ENCODE measurements at places on chromosomes 11 and 22.
A peak's percentile ranks its signal among the peaks of the same experiment; 100 is the strongest.

- DNase-seq, result no peak
Observed at GRCh38 chr11:72343006-72343756, 91.2 kb downstream of the CLPB start.

GRCh38 chr11:65842144-65842543 lies 8.4 kb downstream of the SNX32 start:
- DNase-seq, result no peak

DNA sequence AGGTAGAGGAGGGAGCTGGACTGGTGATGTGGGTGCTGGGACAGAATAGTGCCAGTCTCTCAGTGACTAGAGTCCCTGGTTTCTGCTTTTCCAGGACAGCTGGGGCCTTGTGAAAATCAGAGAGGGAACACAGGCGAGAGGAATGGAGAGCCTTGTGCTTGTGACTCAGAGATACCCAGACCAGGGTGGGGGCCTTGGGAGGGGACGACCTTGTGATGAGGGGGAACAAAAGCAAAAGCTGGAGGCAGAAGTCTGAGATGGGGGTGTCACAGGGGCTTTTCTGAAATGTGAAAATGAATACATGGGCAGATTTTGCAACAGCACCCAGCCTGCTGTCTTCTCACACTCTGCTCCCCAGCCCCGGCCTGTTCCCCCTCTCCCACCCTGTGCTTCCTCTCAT lies 3.4 kb upstream of the NR1H3 start:
- DNase-seq, result no peak

- no peak for DNase-seq
Observed at GRCh38 chr22:35459423-35459894, 59.5 kb downstream of the MCM5 start.

DNA sequence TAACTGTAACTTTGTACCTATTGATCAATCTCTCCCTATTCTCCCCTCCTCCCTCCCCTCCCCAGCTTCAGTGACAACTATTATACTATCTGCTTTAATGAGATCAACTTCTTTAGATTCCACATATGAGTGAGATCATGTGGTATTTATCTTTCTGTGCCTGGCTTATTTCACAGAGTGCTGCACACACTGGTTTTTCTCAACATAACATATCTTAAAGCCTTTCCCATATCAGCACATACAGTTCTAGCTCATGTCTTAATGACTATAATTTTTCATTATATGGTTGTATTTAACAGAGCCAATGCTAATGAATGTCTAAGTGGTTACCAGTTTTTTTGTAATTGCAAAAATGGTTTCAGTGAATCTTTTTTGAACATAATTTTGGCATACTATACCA lies 340.3 kb upstream of the DDI1 start:
- no peak for DNase-seq

DNA sequence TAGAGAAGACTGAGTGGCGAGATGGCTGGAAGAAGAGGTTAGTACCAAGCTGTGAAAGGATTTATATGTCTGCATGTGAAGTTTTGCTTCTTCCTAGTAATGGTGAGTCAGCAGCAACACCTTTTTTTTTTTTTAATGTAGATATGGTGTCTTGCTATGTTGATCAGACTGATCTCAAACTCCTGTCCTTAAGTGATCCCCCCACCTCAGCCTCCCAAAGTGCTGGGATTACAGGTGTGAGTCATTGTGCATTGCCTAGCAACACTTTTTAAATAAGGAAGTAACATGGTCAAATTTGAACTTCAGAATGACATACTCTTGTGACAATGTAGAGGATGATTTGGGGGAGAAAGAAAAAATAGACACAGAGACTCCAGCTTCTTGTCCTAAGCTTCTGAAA lies 6.5 kb upstream of the CSTPP1 start:
- DNase-seq, result no peak

- peak; percentile 15 for DNase-seq
Observed at GRCh38 chr11:16945671-16946469, 68.3 kb downstream of the PLEKHA7 start.

DNA sequence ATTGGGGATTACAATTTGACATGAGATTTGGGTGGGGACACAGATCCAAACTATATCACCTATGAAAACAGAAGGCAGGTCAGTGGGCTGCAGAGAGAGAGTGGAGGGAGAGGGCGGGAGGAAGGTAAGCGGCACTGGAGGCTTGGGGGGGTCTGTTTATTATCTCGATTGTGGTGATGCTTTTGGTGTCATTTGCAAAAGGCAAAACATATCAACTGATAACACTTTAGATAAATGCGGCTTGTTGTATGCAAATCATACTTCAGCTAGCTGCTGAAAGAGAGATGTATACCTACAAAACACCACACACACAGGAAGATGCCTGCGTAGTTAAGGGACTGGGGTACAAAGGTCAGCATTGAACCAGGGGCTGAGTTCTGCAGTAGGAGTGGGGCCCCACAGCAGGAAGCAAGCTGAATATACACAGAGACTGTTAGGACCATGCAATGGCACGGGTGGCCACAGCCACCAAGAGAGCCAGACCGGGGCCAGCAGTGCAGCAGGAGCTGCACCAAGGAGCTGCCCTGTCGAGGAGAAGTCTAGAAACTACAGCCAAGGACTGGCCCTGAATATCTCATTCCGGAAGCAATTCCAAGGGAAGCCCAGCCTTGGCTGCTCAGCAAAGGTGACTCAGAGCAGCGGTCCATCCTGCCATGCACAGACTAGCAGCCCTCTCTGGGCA lies 23.8 kb upstream of the TOLLIP start:
- no peak for DNase-seq

DNA sequence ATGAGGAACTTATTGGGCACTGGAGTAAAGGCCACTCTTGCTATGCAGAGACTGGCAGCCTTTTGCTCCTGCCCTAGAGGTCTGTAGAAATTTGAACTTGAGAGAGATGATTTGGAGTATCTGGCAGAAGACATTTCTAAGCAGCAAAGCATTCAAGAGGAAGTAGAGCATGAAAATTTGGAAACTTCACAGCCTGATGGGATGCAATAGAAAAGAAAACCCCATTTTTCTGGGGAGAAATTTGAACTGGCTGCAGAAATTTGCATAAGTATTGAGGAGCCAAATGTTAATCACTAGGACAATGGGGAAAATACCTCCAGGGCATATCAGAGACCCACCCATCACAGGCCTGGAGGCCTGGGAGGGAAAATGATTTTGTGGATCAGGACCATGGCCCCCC lies 29.9 kb upstream of the CD44 start:
- DNase-seq, result no peak

DNA sequence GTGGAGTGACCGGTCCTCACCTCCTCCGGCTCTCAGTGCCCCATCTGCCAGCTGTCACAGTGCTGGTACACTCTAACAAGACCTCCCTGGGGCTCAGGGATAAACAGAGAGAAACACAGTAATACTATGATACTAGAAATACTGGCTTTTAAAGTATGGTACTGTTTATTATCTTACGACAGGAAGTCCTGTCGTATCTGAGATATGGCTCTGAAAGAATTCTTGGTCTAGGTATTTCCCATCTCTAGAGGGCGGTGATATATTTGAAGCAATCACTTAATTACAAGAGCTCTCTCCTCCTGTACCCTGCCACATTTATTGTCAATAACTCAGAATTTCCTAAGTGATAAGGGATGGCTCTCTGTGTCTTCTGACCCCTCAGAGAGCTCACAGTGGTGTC lies 119.1 kb downstream of the RRM1 start:
- no peak for DNase-seq

DNA sequence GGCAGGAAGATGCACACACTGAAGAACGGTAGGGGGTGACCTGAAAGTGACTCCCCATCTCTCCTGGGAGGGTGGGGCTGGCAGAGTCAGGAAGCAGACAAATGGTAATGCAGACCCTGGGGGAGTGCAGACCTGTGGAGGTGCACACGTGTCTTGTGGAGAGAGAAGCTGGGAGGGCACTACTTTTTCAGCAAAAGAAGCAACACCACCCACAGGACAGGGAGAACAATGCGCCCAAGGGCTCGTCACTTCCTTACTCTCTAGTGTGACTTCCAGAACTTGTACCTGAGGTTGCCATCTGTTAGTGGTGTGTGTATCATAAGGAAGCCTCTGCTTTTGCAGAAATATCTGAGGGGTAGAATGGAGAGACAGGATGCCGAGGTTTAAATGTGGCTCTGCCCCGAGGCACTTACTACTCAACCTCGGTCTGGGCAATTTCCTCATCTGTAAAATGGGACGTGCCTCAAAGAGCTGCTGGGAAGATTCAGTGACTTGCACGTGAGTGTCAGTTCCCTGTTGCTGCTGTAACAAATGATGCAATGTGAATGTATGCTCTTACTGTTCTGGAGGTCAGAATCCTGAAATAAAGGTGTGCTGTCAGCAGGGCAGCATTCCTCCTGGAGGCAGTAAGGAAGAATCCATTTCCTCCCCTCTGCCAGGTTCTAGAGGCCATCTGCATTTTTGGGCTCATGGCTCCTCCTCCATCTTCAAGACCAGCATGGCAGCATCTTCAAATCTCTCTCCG lies 323.4 kb downstream of the SHANK2 start:
- DNase-seq, result no peak

DNA sequence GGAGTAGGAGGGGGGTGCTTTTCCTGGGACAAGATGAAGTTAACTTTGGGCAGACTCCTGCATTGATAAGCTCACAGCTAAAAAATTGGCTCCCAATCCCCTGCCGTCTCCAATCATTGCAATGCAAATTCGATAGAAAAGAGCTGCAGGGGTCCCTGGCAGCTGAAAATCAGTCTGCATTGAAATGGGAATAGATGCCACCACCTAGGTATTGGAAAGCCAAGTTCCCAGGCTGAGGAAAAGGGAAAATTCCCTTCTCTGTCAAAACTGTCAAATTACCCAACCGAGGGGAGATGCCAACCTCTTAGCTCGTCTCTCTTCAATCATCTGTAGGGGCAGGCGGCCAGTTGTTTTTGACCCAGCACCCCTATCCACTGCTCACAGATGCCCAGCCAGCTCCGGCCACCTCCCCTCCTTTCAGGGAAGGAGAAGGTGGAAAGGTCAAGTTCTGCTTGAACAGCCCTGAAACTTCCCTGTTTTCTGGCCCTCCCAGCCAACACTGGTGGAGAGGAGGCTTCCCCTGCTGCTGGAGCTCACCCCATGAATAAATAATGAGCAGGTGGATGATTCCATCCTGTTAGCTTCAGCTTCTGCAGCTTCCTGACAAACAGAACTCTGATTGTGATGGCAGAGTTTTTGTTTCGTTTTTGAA lies 916.3 kb downstream of the TBC1D22A start:
- no peak for DNase-seq

- no peak for DNase-seq
Observed at GRCh38 chr11:70537576-70538571, 139.5 kb downstream of the CTTN start.

DNA sequence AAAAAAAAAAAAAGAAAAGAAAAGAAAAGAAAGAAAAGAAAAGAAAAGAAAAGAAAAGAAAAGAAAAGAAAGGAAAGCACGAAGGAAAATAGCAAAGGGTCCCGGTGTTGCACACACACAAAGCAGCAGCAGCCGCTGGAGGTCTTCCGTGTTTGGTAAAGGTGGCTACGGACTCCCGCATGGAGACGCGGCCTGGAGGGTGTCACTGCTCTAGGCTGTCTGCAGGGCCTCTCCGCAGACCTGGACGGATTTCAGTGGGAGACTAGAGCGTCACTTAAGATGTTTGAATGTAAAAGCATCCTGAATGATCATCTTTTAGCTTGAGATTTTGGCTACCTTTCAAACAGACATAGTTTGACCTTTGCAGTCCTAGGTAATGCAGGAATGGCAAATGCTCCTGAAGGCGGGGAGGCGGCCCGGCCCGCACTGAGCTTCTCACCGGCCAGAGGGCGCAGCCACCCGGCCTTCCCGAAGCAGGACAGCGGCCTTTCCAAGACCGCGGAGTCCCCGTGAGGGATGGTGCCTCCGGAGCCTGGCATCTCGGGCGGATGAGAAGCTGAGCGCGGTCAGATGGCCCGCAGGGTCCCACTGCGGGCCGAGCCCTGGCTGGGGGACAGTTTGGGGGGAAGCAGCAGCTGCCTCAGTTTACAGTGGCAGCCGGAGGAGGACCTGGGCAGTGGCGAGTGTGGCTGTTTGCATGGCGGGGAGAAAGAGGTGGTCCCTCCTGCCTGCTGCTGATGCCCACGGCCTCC lies 18.5 kb downstream of the KRTAP5-5 start:
- no peak for DNase-seq

GRCh38 chr11:11230802-11231562 lies 122.1 kb downstream of the CSNK2A3 start:
- no peak for DNase-seq

Measured in nucleus accumbens (tissue), 56 donors.